ENCODE measurements at places on chromosomes 2 and 18.

GRCh38 chr2:8615252-8615575, 66.6 kb upstream of the ID2 start:
- no peak for DNase-seq

- no peak for DNase-seq
Observed at GRCh38 chr2:219782737-219783348, 155.4 kb downstream of the SLC4A3 start.

- DNase-seq = no peak
Observed at GRCh38 chr2:9781252-9781651, 62.0 kb upstream of the TAF1B start.

DNA sequence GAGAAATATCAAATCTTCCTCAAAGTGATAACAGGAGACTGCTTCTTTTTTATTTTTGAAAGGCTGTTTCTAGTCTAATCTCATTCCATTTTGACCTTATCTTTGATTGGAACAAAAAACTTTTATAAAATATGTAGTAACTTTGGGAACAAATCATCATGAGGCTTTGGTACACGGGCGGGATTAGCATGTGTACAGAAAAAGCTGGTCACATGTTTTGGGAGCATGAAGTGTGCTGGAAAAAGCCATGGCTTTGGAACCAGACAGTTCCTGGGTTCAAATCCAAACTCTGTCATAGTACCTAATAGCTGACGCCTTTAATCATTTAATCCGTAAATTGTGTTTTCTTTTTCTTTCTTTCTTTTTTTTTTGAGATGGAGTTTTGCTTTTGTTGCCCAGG, 78.2 kb downstream of the RFTN2 start:
- DNase-seq = no peak

GRCh38 chr18:63000839-63001238, 285.5 kb downstream of the PHLPP1 start:
- no peak for DNase-seq

DNA sequence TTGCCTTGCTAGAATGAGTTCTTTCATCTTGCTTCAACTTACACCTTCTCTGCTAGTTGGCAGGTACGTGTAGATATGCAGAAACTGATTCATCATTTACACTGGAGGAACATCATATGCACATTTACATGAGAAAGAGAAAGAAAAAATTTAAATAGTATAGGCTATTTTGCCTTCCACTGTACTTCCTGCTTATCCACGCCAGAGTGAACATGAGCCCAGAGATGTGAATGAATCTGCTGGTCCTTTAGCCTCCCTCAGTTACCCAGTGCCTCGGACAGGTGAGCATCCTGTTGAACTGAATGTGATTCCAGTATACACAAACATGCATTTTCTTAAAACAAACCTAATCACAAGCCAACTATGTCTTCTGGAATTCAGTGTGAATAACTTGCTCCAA, 83.6 kb downstream of the SESTD1 start:
- no peak for DNase-seq

DNA sequence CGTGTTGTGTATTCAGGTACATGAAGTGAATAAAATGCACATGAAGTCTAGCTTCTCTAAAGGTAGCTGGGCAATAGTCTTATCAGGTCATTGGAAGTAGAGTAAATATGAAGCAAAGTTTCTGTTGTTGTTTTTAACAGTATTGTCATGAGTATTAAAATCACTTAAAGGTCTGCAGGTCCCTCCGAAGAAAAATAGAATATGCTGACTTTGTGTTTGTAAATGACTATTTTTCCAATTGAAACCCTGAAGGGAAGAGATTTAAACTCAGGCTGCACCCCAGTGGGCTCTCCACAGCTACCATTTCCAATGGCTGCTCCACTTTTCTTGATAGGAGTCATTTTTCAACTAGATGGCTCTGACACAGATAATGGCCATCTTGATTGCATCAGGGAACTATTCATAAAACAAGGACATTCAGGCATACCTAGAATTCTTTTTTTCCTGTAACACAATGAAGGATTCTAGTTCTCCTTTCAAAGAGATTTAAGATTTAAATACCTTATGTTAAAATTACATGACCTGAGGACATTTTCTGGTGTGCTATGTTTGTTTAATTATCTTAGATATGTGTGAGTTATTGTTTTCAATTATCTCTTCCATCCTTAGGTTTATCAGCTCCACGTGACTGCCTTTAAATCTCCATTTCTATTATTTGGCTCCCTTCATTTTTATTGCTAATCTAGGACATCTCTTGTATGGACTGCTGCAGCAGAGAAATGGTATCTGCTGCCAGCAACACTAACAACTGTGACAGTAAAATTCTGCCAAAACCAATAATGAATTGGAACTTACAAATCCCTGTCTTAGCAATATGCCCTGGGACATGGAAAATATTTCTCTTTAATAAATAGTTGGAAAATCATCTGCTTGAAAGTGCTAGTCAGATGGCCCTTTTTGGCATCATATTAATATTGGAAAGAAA, 149.2 kb upstream of the NOSTRIN start:
- no peak for DNase-seq

DNA sequence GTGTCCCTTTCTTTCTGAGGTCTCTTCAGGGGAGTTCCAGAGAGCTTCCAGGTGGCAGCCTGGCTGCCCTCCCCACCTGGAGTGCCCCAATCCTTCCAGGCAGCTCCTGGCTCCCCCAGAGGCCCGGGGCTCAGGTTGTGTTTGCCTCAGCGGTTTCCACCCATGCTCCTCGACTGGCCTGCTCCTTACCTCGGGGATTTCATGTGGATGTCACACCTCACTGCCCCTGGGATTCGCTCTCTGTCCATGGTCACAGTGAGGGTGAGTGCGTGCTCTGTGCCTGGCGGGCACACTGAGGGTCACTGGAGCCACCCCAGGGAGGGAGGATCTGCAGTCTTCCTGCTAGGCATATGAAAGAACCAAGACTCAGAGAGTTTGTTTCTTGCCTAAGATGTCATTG, 2.1 kb upstream of the TOGARAM2 start:
- no peak for DNase-seq

GRCh38 chr18:49691177-49691608, 122.1 kb downstream of the ACAA2 start:
- DNase-seq = no peak

DNA sequence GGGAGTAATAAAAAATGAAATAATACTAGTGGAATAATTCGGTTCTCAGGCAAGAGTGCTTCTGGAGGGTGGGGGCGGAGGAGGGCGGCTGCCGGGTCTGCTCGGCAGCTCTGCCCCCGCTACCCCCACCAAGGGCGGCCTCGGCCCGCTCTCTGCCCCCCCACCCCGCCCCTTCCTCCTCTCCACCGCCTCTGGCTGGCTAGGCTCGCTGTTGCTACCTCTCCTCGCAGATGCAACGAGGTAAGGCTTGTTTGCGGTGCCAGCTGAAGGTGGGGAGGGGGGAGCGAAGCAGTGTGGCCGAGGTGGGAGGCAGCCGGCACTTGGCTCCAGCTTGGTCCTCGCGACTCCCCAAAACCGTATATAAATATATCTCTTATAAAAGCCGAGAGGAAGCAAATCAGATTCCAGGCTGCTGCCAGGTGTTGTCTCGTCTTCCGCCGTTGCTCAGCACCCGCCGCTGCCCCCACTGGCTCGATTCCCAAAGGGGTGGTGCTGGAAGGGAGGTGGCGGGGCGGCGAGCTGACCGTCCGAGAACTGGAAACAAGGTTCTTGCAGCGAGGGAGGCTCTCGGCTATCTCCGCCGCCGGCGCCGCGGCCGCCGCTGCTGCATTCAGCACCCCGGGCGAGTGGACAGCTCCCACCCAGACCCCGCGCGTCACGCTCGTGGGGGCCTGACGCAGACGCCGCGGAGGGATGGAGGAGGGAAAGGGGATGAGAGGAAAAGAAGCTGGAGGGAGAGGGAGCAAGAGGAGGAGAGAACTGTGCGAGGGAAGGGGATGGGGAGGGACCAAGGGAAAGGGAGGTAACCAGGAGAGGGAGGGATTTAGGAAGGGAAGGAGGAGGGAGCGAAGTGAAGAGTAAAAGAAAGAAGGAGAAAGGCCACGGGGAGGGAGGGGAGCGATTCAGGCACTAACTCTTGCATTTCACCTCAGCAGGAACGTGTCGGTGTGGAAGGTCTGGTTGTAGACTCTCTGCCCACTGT, at the start of gene MARCHF4:
Gene MARCHF4, minus strand, starts transcription at position 763 of the 982 bp plus-strand sequence. CDS start 2,223 bp downstream, outside the sequence.
- DNase-seq = no peak

- no peak for DNase-seq
Observed at GRCh38 chr2:194603429-194603828, 1053.6 kb upstream of the SLC39A10 start.

- DNase-seq = no peak
Observed at GRCh38 chr2:67991456-67991855, 71.3 kb downstream of the C1D start.

- no peak for DNase-seq
Observed at GRCh38 chr2:167237478-167237877, 349.2 kb downstream of the XIRP2 start.

DNA sequence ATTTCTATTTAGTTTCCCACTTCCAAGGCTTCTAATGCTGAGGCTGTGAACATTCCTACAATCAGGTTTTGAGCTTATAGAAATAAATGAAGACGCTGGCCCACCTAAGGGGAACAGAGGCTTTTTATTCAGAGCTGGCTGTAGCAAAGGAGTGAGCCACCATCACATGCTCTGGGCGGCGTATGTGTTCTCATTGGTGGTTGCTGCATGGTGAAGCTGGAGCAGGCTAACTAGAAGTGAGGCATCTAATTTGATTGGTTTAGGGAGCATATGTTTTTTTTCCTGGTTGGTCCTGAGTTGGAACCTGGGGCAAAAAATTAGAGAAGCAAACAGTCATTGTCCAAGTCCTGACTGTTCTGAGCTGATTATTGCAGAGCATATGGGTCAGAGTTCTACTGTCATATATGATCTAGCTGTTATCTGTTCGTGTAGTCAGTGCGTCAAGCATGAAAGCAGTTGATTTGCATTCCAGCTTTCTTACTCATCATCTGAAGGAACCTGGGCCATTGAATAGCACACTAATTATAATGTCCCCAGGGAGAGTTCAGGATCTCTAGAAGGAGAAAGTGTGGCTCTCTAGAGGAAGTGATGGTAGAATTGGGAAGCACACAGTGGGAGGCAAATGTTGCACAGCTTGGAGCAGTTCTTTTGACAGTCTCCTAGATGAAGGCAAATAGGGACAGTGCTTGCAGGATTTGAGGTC, 279.6 kb downstream of the PARD3B start:
- DNase-seq = peak; percentile 76

DNA sequence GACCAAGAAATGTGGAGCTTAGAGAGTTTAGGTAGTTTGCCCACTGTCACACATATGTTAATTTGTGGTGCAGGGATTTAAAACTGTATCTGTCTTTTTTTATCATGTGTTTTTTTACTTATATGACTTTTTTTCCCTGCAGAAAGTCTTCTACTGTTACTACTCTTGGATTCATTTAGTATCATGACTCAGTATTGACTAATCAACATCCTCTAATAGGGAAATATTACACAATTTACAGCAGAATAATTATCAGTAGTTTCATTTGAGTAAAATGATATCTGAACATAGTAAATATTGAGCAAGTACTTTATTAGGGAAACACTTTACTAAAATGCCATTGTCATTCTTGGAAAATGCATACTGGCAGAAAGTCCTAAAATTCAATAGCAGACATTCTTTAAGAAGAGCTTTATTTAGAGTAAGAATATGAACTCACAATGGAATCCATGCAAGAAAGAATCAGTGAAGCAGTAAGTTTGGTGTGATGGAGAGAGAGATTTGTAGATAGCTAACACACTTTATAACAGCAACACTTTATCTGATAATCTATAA, 425.9 kb upstream of the SLC8A1 start:
- no peak for DNase-seq

GRCh38 chr2:145724311-145724898, 1204.5 kb upstream of the ZEB2 start:
- no peak for DNase-seq

DNA sequence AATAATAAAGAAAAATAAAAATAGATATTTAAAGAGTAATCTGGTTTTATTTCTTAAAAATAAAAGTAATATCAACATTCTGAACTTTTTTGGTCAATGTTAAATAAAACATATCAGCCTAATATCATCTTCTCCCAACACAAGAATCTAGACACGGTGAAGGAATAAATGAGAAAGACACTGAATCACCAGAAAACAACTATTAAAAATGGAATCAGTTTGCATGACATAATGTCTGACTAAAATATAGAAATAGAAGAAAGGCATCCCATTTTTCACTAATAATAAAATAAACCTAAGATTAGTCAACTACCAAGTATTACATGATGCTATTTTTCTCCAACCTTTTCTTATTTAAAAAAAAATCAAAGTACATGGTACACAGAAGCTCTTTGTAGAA, 30.8 kb upstream of the TNFAIP6 start:
- no peak for DNase-seq

DNA sequence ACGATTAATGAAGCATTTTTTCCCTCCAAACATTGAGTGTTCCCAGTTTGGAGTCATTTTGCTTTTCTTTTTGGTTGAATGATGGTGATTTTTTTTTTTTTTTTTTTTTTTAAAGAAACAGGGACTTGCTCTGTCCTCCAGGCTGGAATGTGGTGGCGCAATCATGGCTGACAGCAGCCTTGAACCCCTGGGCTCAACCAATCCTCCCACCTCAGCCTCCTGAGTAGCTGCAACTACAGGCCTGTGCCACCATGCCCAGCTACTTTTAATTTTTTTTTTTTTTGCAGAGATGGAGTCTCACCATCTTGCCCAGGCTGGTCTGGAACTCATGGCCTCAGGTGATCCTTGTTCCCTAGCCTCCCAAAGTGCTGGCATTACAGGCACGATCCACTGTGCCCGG, 46.2 kb downstream of the IMPA2 start:
- DNase-seq = no peak

DNA sequence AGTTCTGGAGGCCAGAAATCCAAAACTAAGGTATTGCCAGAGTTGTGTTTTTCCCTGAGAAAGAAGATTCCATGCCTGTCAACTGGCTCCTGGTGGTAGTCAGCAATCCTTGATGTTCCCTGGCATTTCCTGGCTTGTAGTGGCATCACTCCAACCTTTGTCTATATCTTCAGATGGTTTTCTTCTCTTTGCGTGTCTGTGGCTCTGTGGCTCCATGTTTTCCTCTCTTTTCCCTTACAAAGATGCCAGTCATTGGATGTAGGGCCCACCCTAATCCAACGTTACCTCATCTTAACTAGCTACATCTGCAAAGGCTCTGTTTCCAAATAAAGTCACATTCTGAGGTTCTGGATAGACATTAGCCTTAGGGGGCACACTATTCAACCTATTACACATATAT, 41.8 kb downstream of the SLC14A1 start:
- DNase-seq = no peak

DNA sequence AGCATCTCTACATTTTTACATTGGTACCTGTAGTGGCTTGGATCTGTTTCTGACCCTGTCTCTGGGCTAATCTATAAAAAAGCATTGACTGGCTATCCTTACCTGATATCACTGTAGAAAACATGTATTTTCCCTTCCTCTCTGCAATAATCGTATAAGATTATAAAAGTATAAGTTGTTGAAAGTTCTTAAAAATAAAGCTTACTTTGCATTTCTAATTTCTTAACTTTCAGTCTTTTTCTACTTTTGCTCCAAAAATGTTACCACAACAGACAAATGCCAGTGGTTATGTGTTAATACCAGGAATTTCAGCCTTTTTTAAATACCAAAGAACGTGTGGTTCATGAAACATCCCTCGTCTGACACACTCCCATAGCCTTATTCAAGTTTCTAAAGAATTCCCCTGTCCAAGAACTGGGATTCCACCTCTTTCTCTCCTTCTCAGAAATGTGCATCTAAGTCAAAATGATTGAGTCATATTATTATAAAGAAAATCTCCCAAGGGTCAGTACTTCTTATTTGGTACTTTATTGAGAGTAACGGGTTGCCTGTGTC, 28.5 kb upstream of the ACKR3 start:
- DNase-seq = no peak

All from SK-N-MC (cell line).